ENCODE measurements at places on chromosomes 7 and 10.

GRCh38 chr7:13989949-13990305 is 461 bp upstream of the ETV1 start:
- DNase-seq, result peak; percentile 70

DNA sequence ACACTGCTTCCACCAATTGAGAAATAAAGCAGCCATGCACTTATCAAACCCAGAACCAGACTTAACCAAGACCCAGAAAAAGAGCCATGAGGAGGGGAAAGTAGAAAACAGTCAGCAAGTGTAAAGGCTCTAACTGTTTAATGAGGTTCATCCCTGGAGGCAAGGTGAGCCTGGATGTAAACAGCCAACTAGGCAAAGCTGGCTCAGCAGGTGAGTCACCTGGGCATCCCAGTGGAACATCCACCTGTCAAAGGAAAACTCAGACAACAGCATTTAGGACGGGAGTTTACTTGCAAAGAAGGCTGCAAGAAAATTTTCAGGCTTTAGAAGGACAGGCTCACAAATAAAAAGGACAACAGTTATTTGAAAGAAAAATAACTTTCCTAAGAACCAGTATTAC is 153.0 kb downstream of the SNX13 start:
- DNase-seq, result no peak

DNA sequence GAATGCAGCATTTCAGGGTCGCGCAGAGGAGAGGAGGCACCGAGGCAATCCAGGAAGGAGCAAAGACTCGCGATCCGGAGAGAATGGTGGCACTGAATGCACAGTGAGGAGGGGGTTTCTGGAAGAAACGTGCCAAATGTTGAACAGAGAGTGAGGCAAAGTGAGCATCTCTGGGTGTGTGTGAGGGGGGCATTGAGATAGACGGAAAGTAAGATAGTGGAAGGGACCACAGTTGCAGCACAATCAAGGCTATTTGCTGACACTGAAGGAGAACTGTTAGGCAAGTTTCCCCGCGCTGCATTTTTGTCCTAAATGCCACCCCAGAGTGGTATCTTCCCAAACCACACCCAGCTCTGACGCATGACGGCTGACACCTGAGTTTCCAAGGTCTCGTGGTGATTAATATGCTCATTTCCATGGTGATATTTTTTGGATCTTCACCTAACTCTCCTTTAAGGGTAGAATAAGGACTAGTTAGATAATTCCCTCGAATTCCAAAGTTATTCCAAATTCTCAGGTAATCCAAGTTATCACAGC is 14.4 kb upstream of the ADO start:
- no peak for DNase-seq

GRCh38 chr7:14596421-14596820 is 306.1 kb downstream of the DGKB start:
- DNase-seq, result no peak

DNA sequence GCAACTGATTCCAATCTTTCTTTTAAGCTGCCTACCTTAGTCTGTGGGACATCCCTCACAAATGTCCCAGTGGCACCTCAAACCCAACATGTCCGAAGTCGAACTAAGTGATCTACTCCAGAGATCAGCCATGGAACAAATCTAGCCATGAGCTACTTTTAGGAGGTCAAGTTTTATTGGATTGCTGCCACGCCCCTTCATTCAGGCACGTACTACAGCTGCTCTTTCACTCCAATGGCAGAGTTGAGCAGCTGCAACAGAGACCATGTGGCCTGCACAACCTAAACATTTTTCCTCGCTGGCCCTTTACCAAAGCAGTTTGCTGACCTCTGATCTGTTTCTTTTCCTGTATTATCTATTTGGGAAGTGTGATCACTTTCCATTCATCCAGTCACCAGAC is 192.4 kb upstream of the CDCA7L start:
- DNase-seq, result no peak

- DNase-seq, result peak; percentile 28
Measured at GRCh38 chr7:16918288-16918895, 36.6 kb upstream of the AGR3 start.

GRCh38 chr10:132955479-132955878 is 13.1 kb upstream of the CFAP46 start:
- no peak for DNase-seq

- no peak for DNase-seq
Measured at GRCh38 chr7:603152-603951, 83.7 kb upstream of the PDGFA start.

- DNase-seq, result no peak
Measured at GRCh38 chr10:18229826-18230225, 89.6 kb downstream of the CACNB2 start.

GRCh38 chr7:156219307-156220077 is 407.2 kb upstream of the SHH start:
- DNase-seq, result no peak

DNA sequence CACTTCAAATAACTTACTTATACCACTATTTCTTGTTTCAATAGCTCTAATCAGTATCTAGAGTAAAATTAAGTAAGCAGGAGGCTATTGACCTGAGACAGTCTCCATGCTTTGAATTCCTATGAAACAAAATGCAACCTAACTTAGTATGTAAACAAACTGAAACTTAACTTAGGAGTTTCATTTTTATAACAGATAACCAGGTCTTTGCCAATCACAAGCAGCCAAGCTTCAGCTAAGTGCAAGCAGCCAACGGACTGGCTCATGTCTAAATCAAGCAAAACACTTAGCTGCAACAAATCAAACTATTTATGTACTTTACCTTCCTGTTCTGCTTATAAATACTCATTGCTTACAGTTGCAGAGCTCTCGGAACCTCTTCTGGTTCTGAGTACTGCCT is 4.4 kb upstream of the GSTK1 start:
- no peak for DNase-seq

DNA sequence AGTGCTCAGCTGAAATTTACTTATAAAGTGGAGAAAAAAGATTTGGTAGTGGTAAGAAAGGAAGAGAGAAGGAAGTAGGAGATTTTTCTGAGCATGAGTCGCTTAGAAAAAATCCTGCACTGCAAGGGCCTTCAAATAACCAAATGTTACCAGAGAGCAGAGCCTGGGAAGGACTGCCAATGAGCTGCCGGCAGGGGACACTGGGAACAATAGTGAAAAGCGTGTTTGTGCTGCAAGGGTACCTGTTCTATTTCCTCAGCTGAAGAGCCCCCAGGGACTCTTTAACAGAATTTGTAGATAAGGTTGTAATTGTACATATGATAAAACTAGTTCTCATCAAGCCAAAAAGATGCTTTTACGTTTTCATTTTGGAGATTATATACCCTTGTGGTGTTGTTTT is 696.3 kb upstream of the C7orf33 start:
- DNase-seq, result no peak

DNA sequence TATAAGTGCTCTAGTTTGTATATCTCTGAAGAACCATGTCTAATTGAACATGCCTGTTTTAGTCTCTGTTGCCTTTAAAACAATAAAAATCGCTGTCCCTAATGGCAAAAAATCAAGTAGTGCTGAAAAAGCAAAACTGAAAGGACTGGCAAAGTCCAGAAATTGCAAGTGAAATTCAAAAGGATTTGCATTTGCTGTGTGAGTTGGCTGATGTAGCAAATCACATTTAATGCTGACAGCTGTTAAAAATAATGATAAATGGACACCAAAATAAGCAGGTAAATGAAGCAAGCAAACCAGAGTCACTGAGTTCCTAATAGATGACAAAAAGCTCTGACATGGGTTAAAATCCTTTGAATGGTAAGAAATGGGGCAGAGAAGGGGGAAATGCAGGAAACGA is 874.1 kb downstream of the GRM8 start:
- DNase-seq, result no peak

DNA sequence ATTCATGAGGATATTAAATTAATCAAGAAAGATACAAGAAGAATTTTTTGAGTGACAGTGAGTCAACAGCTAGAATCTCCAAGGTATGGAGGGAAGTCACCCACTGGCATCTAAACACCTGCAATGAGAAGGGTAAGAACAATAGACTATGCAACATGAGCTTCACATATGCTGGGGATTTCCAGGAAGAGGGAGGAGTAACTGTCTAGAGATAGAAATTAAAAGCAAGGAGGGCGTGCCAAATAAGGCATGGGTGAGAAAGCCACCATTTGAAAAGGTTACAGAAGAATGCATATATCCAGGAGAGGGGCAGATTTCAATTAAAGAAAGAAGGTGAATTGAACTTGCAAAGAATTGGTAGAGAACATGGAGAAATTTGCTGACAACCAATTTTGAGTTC is 365.7 kb downstream of the GPR37 start:
- no peak for DNase-seq

GRCh38 chr10:52525761-52526160 is 211.7 kb downstream of the DKK1 start:
- no peak for DNase-seq

- DNase-seq, result no peak
Measured at GRCh38 chr7:20737840-20738448, 48.7 kb downstream of the SP8 start.

DNA sequence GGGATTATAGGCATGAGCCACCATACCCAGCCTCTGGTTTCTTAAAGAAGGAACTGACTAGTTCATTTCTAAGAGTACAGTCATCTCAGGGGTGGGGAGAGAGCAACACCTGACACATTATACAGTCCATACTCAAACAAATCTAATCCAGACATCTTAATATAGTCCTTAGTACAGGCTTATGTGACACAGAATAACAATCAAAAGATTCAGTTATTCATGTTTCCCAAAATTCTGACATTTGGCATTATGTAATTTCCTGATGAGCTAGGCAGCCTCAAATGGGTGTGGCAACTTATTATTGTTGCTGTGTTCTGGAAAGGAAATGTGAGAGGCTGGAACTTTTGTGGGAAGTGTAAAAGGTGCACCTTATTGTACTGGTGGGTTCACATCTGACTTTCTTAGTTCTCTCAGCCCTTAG is 116.3 kb downstream of the WDFY4 start:
- no peak for DNase-seq

- peak; percentile 9 for DNase-seq
Measured at GRCh38 chr10:95860166-95860940, 47.4 kb upstream of the CC2D2B start.

DNA sequence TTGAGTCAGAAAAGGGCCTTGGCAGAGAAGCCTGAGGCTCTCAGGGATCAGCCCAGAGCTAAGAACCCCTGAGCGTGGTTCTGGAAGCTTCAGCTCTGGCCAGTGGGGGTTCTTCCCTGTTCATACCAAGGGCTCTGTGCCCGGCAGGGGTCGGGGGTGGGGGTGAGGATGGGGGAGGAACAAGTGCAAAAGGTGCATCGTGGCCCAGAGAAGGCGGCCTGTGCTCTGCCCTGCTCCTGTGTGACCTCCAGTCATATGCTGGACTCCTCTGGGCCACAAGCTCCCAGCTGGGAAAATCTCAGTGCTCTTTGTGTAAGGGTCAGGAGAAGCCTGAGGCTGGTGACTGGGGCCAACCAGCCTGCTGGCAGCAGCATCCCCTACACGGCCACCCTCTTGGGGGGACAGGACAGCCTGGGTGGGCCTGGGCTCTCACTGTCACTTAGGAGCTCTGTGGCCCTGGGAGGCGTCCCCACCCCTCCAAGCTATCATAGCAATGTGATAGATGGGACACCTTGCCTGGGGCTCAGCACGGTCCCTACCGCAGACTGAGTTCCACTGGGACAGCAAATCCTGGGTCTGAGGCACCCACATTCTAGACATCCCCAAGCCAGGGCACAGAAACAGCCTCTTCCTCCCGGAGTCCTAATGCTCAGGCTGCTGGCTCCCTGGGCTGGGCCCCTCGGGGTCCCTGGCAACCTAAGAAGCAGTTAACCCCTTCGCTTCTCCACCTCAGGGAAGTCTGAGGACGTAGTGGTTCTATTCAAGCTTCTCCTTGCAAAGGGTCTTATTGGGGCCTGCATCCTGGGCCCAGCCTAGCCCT is 2.5 kb downstream of the MMRN2 start:
- no peak for DNase-seq

Measured in cerebellar cortex (tissue), 1 donor.